DND-41 (cell line): ENCODE measurements at places on chromosomes 13 and 19.

DNA sequence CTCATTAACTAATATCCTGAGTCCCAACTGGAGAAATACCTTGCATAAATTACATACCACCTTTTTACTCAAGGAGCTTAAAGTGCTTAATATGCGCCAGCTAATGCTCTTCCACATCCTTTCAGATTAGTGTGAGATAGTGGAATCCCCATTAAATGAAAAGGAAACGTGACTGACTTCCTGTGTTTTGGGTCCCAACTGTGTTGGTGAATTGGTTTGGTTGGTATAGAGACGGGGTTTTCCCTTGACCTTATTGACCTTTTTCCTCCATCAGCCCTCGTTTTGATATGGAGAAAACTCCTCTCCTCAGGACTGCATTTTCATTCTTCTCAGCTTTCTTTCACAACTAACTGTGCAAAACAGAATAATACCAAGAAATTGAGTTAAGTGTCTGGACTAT lies 163.5 kb downstream of the PAN3 start:
- no peak for DNase-seq

DNA sequence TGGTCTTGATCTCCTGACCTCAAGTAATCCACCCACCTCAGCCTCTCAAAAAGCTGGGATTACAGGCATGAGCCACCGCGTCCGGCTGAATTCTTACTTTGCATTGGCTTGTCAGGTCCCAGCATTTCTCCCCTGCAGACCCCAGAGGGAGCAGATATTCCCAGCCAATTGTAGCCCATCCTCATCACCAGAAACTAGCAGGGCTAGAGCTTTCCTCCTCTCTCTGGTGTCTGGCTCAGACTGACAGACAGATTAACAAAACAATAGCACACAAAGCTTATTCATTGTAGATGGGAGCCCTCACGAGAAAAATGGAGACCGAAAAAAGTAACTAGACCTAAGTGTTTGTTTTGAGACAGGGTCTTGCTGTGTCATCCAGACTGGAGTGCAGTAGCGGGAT lies 7.5 kb upstream of the MPV17L2 start:
- no peak for DNase-seq

GRCh38 chr19:19471682-19472081 lies 43.7 kb downstream of the TSSK6 start:
- no peak for DNase-seq

DNA sequence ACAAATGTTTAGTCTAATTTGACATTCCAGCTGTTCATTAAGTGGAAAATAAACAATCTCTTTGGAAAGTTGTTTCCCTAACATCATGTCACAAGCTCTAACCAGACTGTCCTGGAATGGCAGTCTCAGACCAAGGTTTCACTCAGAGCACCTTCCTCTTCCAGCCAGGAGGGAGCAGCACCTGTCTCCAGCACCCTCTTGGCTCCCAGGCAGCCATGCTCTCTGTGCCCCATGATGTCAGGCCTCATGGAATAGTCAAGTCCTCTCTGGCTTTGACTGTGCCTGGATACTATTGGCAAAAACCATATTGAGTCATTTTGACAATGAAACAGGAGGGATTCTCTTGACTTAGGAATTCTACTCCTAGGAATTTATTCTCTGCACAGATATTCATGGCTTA lies 171.4 kb downstream of the OXGR1 start:
- no peak for DNase-seq

DNA sequence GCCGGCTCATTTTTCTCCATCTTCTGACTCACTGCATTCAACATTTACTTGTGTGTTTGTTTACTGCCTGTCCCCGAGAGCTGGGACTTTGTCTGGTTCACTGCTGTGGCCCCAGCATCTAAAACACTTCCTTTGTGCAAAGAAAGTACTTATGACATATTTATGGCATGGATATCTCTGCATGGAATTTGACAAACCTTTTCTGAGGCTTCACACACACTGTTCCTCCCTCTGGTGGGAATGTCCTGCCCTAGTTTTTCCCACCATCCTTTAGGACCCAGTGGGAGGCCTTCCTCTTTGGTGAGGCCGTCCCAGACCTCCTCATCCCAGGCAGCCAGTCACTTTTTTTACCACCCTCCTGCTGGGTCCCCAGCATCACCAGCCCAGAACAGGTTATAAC lies 1.4 kb upstream of the SRRM5 start:
- DNase-seq: no peak

- DNase-seq: peak; percentile 99
Measured at GRCh38 chr19:2061495-2062388, 10.7 kb upstream of the MKNK2 start.

- DNase-seq: no peak
Measured at GRCh38 chr19:48363500-48363809, 285 bp downstream of the TMEM143 start.

DNA sequence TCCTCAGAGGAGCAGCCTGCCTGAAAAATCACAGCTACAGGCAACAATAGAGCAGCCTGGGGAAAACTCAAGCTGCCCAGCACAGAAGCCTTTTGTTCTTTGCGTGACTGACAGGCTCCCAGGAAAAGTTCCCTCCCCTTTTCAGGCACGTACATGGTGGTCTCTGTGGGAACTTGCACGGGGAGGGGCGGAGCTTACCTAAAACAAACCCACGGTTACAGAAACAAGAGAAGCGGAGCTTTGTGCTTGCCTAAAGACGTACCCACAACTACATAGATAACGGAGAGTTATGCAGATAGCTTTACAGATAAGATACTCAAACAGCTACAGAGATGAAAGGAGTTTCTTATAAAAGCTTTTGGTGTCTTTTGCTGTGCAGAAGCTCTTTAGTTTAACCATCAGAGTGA lies 11.4 kb downstream of the ETFB start:
- DNase-seq: peak; percentile 75

- DNase-seq: no peak
Measured at GRCh38 chr13:73939071-73939380, 195.2 kb downstream of the KLF12 start.

- DNase-seq: peak; percentile 73
Measured at GRCh38 chr19:53977429-53977990, 13.9 kb upstream of the CACNG6 start.
